Ureter (tissue), 1 donor: ENCODE measurements at places on chromosomes 5 and 9. TPM values are rescaled to one million over a fixed set of nuclear protein-coding genes. Genes with fewer than 3 reads are reported as not detected.

GRCh38 chr9:96651626-96652025, 3.5 kb downstream of the PRXL2C start:
- no peak for DNase-seq

GRCh38 chr9:76650692-76651091, 113.5 kb upstream of the PCA3 start:
- DNase-seq = no peak

GRCh38 chr5:14587150-14587549, 5.6 kb downstream of the OTULINL start:
- DNase-seq = no peak

- no peak for DNase-seq
Measured at GRCh38 chr9:94979904-94980507, 253.5 kb downstream of the AOPEP start.

DNA sequence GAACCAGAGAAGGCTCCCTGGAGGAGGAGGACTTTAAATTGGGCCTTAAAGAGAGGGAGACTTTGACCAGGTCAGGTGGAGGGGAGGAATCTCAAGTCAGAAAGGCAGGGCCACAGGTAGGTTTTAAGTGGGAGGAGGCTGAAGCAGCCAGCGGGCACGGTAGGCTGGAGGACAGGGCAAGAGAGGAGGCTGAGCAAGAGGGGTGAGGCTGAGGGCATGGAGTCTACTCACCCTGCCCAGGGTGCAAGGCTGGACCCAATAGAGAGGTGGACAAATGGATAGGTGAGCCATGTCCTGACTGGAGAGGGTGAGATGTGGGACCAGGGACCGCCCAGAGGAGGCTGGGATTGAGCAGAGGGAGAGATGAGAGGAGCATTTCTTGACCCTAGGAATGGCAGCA, 25.6 kb upstream of the TRIM14 start:
- DNase-seq = no peak

DNA sequence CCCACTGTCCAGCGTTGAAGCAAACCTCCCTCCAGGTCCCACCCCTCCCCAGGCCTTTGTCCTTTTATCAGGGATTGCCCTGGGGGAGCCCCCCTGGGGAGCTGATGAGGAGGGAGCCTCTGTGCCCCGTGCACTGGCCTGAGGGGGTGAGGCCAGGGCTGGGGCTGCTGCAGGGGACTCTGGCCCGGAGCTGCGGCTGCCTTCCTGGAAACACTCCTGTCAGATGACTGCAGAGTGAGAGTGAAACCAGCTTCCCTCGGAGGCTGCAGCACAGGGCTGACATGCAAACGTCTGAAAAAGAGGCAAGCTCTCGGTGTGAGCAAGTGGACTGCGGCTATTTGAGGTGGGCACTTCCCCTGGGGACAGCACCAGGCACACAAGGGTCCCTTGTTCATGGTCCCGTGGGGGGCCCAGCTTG, 4.6 kb upstream of the TRAF2 start:
- DNase-seq = no peak

DNA sequence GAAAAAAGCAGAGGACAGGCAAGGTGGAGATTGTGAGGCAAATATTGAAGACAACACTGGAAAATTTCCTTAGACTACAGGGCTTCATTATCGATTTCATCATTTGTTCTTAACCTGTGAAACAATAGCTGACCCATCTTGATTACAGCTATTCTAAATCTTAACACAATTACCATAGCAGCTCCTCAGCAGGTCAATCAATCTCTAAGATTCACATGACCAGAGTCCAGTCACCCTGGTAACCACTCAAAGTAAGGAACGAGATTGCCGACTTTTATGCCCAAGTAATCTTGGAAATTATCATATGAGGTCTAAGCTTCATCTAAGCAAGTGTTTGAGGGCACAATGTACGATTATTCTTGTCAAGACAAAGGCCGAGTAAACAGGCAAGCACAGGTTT, 93.8 kb downstream of the TTC39B start:
- no peak for DNase-seq

DNA sequence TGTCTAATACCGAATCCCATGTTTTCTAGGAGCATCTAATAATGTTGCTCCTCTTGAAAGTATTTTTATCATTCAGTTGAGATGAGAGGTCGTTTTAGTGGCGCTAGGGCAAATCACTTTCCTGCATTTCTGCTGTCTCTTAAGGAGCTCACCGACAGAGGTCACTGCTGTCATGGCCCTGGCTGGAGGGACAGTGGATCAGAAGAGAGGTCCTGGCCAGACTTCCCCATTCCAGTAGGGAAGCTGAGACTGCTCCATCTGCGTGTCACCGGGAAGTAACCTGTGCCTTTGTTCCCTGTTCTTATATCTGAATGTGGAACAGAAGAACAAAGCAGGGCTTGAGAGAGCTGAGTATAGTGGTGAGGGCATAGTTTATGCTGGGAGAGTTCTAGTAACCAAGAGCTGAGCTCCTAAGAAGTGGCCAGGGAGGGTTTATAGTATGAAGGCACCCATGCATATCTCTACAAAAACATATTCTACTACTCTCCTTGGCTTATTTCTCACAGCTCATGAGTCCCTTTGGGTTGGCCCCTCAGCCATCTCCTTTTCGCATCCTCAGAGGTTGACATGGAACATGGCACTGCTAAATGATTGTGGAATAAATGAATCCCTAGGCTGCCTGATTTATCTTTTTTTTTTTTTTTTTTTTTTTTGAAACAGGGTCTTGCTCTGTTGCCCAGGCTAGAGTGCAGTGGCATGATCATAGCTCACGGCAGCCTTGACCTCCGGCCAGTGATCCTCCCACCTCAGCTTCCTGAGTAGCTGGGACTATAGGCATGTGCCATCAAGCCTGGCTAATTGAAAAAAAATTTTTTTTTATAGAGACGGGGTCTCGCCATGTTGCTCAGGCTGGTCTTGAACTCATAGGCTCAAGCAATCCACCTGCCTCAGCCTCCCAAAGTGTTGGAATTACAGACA, 27.2 kb downstream of the ATP6V0E1 start:
- no peak for DNase-seq

- DNase-seq = no peak
Measured at GRCh38 chr9:114412048-114412683, 24.4 kb upstream of the AKNA start.

GRCh38 chr5:76514713-76515112, 108.5 kb downstream of the F2RL2 start:
- no peak for DNase-seq

GRCh38 chr9:93092251-93092991, 3.6 kb upstream of the CARD19 start:
- DNase-seq = peak; percentile 44

GRCh38 chr5:150516011-150516410, 8.1 kb downstream of the NDST1 start:
- no peak for DNase-seq

The GHR gene
- total RNA-seq = 3.6 TPM

The BTNL8 gene
- not detected for total RNA-seq

The SPRY4 gene
- total RNA-seq = 16.7 TPM

The OR1L4 gene
- not detected for total RNA-seq
